ENCODE measurements at places on chromosomes 2 and 18. TPM values are rescaled to one million over a fixed set of nuclear protein-coding genes. Genes with fewer than 3 reads are reported as not detected.

SIX3 gene
- not detected for total RNA-seq

CLEC4F gene
- 0.13 TPM for total RNA-seq

TRIM43 gene
- not detected for total RNA-seq

SCN1A gene
- total RNA-seq = not detected

TCF23 gene
- not detected for total RNA-seq

ECEL1 gene
- not detected for total RNA-seq

CYBRD1 gene
- total RNA-seq = 22.2 TPM

TTC27 gene
- total RNA-seq = 13.1 TPM

SH2D6 gene
- total RNA-seq = 0.16 TPM

USP40 gene
- 35.7 TPM for total RNA-seq

CYTIP gene
- not detected for total RNA-seq

DTNA gene
- 0.81 TPM for total RNA-seq

IMPACT gene
- 13.8 TPM for total RNA-seq

TMEM169 gene
- total RNA-seq = under 0.01 TPM
